ENCODE measurements at places on chromosomes 1 and 21.

- no peak for DNase-seq
These were observed 37.2 kb downstream of the PCNT start for GRCh38 chr21:46361176-46361575.

DNA sequence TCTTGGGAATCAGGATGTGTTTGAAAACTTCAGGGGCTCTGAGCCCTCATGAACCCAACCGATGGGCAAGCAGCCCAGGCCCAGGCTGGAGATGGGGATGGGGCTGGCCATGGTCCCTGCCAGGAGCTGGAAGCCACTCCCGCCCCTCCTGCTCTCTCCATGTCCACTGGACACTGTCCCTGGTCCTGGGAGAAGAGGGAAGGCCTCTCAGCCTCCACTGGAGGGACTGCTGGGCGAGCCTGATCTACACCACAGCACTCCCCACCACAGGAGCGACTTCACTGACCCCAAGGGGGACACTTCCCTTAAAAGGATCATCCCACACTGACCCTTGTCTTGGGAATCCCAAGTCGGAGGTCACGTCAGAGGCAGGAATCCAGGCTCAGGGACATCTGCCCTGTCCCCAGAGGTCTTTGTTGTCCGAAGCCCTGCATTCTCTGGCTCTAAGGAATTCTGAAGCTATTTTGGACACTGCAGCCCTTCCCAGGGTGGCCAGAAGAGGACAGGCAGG lies 16.9 kb upstream of the COL18A1 start:
- no peak for DNase-seq

- no peak for DNase-seq
These were observed 10.7 kb downstream of the RPF1 start for GRCh38 chr1:84489766-84490165.

- DNase-seq = no peak
These were observed 128.1 kb downstream of the PLXNA2 start for GRCh38 chr1:208115924-208116640.

DNA sequence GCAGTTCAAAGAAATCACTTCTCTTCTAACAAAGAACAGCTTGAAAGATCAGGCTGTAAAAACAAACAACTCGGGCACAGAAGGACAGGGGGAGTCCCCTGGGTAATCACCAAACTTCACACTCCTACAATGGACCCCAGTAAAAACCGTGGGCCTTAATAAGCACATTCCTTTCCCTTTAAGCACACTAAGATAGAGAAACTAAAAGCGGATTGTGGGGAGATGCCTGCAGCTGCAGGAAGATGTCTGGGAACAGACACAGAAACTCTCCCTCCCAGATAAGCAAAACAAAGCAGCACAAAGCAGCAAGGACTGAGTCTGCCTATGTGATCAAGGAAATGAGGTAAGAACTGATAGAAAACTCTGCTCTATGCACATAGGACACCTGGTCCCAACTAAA lies 37.6 kb upstream of the CTBS start:
- DNase-seq = no peak

DNA sequence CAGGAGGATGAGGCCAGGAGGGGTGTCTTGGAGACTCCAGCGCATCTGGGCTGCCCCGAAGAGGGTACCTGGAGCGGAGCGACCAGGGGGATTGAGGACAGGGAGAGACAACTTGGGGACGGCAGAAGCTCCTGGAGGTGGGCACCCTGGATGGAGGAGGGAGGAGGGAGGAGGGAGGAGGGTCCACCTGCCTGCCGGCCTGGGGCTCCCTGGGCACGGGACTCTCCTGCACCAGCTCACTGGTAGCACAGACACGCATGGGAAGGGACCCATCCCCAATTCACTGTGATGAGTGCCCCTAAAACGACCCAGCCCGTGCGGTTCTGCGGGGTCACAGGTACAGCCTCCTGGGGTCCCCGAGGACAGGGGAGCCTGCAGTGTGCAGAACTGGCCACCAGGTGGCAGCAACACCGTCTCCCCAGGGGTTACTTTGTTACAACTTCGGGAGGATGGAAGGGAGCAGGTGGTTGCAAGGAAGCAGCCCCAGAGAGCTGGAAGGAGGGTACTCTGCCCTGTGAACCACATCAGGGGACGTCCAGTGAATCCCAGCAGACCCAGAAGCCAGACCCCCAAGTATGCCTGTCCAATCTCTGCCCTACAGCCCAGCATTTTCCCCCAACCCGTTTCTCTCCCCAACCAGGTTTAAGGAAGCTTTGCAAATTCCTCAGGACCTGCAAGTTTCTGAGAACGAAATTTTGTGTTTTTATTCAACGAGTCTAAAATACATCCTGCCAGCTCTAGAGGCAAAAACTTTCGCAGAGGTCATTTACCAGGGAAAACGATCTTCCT lies 482.4 kb downstream of the NPHP4 start:
- peak; percentile 62 for DNase-seq

GRCh38 chr1:8314346-8315280 lies 3.3 kb upstream of the SLC45A1 start:
- peak; percentile 64 for DNase-seq

- no peak for DNase-seq
These were observed 42.9 kb downstream of the CASQ2 start for GRCh38 chr1:115725600-115725999.

Measured in CD4-positive, alpha-beta T cell treated with Interleukin-12 subunit alpha and Interleukin-12 subunit beta, for 1 hour (primary cell).